ENCODE measurements at places on chromosomes 12 and 14. TPM values are rescaled to one million over a fixed set of nuclear protein-coding genes. Genes with fewer than 3 reads are reported as not detected.

GRCh38 chr12:127562816-127563215 lies 704.2 kb upstream of the TMEM132C start:
- no peak overlapping the region for H3K4me3 ChIP-seq
- no peaks in the 10 kb centered on the region for H3K36me3 ChIP-seq
- no peak for DNase-seq
- no peaks in the 10 kb centered on the region for H3K27me3 ChIP-seq
- no peaks in the 10 kb centered on the region for H3K4me1 ChIP-seq

DNA sequence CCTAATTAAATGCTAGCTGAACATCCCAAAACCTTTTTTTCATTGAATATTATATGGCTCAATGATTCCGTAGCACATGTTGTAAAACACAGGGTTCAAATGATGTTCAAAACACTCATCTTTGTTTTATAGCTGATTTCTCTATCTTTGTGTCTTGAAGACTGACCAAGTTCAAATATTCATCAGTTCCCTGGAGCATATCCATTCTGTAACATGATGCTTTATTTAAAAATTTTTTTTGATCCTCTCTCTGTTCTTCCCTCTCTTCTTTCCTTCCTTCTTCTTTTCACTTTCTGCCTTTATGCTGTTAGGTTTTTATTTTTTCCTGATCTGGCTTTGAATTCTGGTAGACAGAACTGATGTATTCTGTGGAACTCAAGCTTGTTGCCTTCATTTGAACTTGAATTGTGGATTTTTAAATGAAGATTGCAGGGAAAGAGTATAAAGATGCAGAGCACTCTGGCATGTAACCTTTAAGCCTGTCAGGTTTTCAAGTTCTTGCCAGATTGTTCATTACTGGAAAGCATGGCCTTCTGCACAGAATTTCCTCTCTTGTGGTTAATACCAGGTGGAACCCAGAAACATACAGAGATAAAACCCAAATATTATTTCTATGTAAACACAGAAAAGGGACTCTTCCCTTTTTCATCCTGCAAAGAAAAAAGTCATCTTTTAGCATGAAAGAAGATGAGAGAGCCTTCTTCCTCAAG lies 39.5 kb downstream of the PROX2 start:
- H3K4me1 ChIP-seq = peaks cover 20% of the 10 kb centered on the region
- H3K27me3 ChIP-seq = no peaks in the 10 kb centered on the region
- DNase-seq = no peak
- no peak overlapping the region for H3K27ac ChIP-seq

- H3K4me3 ChIP-seq = no peak overlapping the region
- peaks cover 9% of the 10 kb centered on the region for H3K4me1 ChIP-seq
- H3K36me3 ChIP-seq = no peaks in the 10 kb centered on the region
- no peak overlapping the region for H3K27ac ChIP-seq
- no peaks in the 10 kb centered on the region for H3K27me3 ChIP-seq
Observed at GRCh38 chr14:32258336-32258993, 55.4 kb upstream of the RNU6-8 start.

DNA sequence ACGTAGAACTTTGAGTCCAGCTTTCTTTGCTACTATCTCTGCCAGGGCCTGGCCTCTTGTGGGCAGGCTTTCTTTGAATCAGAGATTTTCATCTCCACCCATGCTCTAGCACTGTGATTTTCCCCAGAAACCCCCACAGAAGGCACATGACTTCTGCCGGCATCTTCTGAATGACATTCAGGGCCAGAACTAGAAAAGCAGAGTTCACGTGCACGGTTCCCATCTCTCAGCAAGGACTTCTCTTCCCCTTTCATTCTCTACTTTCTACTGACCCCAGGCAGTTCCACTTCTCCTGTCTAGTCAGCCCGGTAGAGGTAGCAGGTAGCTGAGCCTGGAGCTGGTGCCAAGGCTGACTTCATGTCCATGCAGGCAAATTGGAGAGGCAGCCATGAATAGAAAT lies 26.9 kb downstream of the BATF start:
- H3K27ac ChIP-seq = no peak overlapping the region
- no peaks in the 10 kb centered on the region for H3K27me3 ChIP-seq
- no peak overlapping the region for H3K4me3 ChIP-seq
- H3K4me1 ChIP-seq = no peaks in the 10 kb centered on the region
- H3K36me3 ChIP-seq = no peaks in the 10 kb centered on the region

BHLHE41 gene
- 26.5 TPM for total RNA-seq

DNA sequence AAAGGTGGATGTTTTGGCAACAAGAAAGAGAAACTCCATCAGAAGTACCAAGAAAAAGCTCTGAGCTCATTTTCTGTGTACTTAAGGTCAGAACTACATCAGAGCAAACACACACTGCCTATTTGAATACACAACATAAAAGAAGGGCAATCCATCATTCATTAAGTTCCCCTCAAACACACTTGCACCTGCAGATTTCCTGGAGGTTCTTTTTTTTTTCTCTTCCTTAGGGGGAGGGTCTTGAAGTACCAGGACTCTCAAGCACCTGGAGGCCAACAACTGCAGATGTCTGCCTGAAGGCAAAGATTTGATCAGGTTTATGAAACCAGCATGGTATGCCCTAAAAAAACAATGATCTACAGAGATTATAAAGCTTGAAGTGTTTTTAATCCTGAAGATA lies 26.1 kb upstream of the PTHLH start:
- DNase-seq = no peak
- no peaks in the 10 kb centered on the region for H3K36me3 ChIP-seq
- H3K27ac ChIP-seq = no peak overlapping the region
- H3K4me1 ChIP-seq = peaks cover 3% of the 10 kb centered on the region
- H3K4me3 ChIP-seq = no peak overlapping the region
- H3K27me3 ChIP-seq = no peaks in the 10 kb centered on the region

NOXRED1 gene
- 0.22 TPM for total RNA-seq

BCAT1 gene
- total RNA-seq = 9.4 TPM

DNA sequence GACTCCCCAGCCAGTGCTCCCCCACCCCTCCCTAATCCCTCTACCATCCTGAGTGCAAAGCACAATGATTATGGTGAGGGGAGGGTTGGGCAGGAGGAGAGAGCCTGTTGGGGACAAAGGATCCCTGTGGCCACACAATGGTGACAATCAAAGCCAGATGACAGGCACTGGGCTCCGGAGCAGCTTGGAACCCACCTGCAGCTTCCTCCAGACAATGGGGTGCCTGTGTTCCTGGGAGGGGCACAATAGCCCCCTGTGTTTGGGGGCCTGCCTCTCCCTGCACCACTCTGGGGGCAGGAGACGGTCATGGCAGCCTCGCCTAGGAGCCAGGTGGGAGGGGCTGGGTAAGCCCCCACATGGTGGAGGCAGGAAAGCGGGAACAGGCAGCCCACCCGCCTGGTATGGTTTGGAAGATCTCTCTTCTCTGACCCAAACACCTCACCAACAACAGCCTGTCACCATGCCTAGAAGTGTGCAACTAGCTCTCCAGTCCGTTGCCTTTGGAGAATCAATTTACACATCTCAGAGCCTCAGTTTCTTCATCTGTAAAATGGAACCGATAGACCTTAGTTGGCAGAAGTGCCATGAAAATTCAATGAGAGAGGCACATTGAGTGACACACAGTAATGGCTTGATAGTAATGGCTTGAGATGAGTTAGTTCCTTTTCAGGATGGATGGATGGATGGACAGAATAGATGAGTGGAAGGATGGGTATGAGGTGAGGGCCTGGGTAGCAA lies 53.0 kb downstream of the MVK start:
- H3K4me1 ChIP-seq = peaks cover 13% of the 10 kb centered on the region
- H3K27me3 ChIP-seq = no peaks in the 10 kb centered on the region
- H3K27ac ChIP-seq = no peak overlapping the region
- no peak overlapping the region for H3K4me3 ChIP-seq

- H3K4me3 ChIP-seq = no peak overlapping the region
- no peak for DNase-seq
- H3K4me1 ChIP-seq = no peaks in the 10 kb centered on the region
- no peaks in the 10 kb centered on the region for H3K27me3 ChIP-seq
- H3K27ac ChIP-seq = no peak overlapping the region
- no peaks in the 10 kb centered on the region for H3K36me3 ChIP-seq
Observed at GRCh38 chr12:109618082-109618481, 44.5 kb downstream of the MVK start.
